ENCODE measurements at places on chromosomes 7 and 10.

GRCh38 chr7:102279537-102280400 lies 6.9 kb upstream of the SH2B2 start:
- peak; percentile 95 for DNase-seq

- DNase-seq = no peak
Observed at GRCh38 chr10:44650691-44651661, 260.2 kb upstream of the TMEM72 start.

GRCh38 chr7:98970016-98970615 lies 91.8 kb downstream of the TRRAP start:
- DNase-seq = no peak

- peak; percentile 92 for DNase-seq
Observed at GRCh38 chr7:6228361-6229229, 43.8 kb downstream of the CYTH3 start.

GRCh38 chr10:33460505-33461294 lies 126.2 kb upstream of the NRP1 start:
- DNase-seq = no peak

DNA sequence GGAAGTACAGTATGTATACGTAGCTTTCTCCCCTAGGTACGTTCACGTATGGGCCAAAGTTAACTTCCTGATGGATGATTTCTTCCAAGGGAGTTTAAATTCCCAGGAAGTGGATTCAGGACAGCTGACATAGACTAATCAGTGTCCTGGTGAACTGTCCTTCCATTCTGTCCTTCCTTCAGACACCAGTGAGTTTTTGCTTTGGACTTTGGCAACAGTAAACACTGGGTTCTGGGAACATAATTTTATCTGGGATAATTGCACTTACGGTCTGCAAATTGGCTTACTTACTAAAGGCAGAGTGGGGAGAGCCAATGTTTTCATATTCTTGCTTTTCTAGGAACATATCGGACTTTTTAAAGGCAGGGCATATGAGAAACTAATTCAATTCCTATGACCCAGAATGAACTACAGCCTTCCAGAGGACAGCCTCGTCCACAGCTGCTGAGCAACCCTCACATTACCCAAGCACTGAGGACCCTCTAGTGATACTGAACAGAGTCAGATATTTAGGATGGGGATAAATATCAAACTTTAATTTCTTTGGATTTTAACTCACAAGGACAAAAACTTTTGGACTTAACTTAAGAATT lies 97.9 kb downstream of the RAB18 start:
- no peak for DNase-seq

- no peak for DNase-seq
Observed at GRCh38 chr7:70479153-70480021, 652.6 kb upstream of the GALNT17 start.

DNA sequence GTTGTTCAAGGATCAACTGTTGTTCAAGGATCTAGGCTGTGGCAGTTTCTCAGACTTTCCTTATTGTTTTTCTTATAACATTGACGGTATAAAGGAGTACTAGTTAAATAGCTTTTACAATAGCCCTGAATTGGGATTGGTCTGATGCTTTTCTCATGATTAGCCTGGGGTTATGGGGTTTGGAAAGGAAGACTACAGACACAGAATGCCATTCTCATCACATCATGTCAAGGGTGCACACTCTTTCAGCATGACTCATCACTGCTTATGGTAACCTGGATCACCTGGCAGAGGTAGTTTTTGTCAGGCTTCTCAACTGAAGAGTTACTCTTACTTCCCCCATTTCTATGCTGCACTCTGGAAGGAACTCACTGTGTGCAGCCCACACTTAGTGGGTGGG lies 194.2 kb upstream of the NPSR1 start:
- DNase-seq = no peak

GRCh38 chr7:156028521-156028920 lies 216.3 kb upstream of the SHH start:
- no peak for DNase-seq

DNA sequence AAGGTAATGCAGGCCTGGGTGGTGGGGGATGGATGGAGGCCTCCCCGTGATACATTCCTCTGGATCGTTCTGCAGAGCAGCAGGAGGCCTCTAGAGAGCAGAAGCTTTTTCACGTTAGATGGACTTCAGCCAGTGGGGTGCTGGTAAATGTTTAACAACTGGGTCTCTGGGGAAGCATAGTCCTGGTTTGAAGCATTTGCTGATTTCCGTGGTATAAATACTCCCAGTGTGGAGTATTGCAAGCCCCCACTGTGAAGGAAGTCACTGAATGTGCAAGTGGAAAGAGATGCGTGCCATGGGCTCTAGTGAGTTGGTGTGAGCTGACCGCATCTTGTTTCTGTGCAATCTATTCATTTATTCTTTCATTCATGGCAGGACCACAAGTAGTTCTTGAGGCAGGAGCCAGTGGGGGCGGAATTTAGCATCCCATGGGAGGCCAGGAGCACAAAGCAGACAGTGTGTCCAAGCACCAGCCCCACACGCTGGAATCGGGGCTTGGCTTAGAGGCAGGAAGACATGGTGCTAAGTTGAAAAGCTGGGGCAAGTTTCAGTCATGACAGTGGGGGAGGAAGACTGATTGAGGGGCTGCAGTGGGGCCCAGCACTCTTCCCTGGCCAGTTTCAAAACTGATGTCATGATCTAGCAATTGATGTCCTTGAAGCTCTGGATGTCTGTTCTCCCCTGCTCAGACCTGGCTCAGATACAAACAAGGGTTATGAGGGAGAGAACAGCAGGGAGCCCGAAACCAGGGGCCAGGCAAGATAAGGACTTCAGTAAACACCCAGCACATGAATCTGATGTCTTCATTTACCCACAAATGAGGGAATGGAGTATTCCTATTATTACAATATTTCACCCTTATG lies 280.9 kb upstream of the LYZL1 start:
- no peak for DNase-seq

DNA sequence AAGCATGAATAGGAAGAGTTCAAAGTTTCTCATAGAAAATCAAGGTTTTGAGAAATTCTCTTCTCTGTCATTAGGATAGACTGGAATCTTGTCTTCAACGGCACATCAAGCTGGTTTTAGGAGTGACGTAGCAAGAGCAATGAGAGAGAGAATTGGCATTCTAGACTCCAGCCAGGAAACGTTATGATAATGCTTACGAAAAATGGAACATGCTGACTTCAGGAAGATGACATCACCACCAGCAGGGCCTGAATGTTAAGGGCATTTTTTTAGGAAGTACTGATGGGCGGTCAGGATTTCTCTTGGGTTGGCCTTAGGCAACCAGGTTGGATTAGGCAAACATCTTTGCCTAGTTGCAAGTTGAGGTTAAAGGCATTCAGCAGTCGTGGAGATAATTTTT lies 213.2 kb upstream of the CTBP2 start:
- no peak for DNase-seq

DNA sequence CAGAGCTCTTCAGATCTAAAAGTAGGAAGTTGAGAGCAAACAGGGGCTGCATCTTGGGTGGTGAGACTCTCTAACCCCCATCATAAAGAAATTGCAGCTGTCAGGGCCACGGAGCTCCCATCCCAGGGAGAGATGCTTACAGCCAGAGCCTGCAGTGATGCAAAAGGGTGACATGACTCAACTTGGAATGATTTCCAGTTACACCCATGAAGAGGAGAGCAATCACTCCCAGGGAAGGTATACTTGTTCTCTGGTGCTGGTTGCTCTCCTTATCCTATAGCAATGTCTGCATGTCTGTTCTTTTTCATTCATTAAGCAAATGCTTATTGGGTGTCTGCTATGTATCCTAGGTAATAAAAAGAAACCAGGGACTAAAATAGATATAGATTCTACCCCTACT lies 228.0 kb downstream of the RAB11FIP2 start:
- no peak for DNase-seq

GRCh38 chr10:112614072-112614471 lies 167.1 kb downstream of the VTI1A start:
- DNase-seq = no peak

DNA sequence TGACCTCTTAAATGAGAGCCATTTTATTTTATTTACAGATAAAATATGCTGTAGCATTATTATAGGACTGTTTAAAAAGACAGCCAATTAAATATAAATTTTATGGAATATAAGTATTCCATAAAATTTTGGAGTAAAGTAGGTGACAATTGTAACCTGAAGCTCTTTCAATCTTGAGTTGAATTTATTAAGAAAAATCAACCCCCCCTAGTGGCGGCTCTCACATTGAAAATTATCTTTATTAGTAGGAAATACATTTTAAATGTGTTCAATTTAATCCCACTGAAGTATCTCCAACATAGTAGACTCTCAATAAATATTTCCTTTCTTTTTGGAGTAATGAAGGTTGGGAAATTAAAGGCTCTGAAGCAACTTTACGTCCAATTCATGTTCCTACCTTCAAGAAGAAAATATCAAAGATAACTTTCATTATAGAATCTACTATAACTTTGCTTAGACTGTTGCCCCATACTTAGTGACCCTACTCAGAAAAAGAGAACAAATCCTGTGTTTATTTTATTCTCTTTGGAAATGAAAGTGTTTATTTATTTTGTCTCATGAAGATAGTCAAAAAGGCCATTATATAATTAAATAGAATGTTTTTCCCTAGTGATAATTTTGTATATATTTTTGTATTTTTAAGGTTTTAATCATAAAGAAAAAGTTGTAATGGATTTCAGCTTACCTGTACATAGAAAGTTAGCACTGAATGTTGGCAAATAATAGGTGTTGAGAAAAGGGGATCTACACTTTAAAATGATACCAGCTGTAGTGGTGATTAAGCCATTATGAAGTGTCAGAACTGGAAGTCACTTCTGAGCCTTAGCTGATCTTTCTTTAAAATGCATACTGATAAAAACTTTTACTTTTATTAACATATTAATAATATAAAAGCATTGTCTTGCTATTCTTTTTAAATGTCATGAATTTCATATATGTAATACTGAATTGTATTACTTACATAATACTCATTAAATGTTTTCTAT lies 3.3 kb downstream of the AHR start:
- DNase-seq = peak; percentile 62

GRCh38 chr7:135490783-135491182 lies 19.1 kb downstream of the CNOT4 start:
- no peak for DNase-seq

DNA sequence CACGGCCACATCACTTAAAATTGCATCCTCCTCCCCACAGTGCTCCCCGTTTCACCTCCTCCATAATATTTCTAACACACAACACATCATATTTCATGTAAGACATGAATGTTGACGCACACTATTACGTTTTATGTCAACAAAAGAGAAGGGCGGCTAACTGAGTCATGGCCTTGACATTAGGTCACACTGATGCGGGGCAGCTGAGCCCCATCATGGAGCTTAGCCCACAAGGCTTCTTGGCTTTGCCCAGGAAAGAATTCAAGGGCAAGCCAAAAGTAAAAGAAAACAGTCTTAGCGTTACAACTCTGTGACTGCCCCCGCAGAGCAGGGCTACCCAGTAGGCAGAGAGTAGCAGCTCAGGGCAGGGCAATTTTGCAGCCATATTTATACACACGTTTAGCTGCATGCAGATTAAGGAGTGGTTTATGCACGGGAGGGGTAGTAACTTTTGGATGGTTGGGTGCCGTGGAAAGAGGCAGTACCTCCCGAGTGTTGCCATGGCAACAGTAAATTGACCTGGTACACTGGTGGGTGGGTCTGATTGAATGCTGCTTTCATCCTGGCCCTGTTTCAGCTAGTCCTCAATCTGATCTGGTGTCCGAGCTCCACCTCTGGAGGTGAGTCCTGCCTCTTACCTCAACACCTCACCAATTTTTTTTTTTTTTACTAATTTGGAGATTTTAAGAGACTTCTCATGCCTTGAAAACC lies 156.2 kb upstream of the FRMD4A start:
- no peak for DNase-seq

DNA sequence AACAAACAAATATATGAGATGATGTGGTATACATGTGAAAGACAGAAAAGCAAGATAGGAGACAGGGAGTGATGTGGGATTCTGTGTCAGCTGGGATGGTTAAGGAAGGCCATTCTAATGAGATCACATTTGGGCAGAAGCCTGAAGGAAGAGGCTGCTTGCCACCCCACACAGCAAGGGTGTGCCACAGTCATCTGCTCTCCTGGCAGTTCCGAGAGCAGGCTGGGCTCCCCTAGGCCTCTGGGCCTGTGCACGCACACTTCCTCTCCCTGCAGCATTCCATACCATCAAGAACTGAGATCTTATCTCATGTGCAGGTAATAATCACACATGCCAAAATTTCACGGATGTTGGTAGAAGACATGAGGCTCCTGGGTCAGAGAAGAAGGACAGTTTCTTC lies 43.1 kb downstream of the SYPL1 start:
- DNase-seq = no peak

DNA sequence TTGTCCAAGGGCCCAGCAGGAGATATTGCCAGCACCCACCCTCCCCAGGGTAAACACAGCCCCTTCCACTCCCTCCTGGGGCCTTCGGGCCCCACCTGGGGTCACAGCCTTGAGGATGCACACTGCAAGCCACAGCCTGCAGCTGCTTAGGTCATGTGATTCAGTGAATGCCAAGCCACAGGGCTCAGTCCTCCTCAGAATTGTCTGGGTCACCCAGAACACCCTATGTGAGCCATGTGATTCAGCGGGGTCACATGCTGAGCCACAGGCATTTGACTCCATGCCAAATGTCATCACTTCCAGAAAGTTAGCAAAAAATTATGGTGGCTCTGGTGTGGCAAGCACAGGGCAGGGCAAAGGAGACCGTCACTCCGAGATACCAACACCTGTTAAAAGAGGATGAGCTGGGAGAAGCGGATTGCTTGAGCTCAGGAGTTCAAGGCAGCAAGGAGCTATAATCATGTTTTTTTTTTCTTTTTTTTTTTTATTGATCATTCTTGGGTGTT lies 17.2 kb upstream of the PSAP start:
- peak; percentile 53 for DNase-seq

GRCh38 chr10:103612462-103613365 lies 119.2 kb downstream of the NEURL1 start:
- DNase-seq = no peak

DNA sequence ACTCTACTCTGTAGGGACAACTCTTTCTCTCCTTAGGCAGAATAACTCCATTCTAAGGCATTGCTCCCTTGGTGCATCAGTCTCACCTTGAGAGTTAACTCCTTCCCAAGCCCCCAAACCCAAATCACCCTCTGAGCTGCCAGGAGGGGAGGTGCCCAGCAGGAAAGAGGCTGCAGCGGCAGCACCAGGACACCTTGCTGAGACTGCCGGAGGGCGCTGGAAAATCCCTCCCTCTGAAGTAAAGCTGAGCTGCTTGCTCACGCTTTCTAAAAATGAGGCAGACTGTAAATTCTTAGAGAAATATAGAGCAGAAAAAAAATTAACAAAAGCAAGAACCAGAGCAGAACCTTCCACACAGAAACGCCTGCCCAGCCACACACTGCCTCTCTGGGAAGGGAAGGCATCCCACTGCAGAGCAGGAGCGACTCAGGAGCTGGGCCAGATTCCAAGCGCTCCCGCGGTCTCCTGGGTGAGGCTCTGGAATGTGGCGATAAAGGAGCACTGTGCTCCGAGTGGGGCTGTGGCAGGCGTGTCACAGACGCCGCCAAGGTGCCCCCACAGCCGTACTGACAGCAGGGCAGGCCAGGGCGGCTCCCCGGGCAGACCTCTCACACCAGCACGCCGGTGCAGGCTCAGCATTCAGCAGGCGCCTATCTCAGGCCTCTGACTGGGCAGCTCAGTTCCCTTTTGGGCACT lies 202.1 kb downstream of the TNS3 start:
- no peak for DNase-seq

Data from NAMALWA (cell line).